ENCODE measurements at places on chromosomes 12 and 14. TPM values are rescaled to one million over a fixed set of nuclear protein-coding genes. Genes with fewer than 3 reads are reported as not detected.

Gene CIDEB
- not detected for total RNA-seq

Gene KRT5
- total RNA-seq, result not detected

GRCh38 chr14:84885061-84885460 lies 644.9 kb upstream of the FLRT2 start:
- no peaks in the 10 kb centered on the region for H3K4me1 ChIP-seq
- DNase-seq, result no peak
- H3K36me3 ChIP-seq, result no peaks in the 10 kb centered on the region

GRCh38 chr12:66767536-66767935 lies 88.7 kb upstream of the GRIP1 start:
- peaks cover 14% of the 10 kb centered on the region for H3K4me1 ChIP-seq
- H3K27me3 ChIP-seq, result no peaks in the 10 kb centered on the region
- H3K36me3 ChIP-seq, result no peaks in the 10 kb centered on the region
- no peak overlapping the region for H3K27ac ChIP-seq
